ENCODE measurements at places on chromosomes 11 and 22. TPM values are rescaled to one million over a fixed set of nuclear protein-coding genes. Genes with fewer than 3 reads are reported as not detected.

DNA sequence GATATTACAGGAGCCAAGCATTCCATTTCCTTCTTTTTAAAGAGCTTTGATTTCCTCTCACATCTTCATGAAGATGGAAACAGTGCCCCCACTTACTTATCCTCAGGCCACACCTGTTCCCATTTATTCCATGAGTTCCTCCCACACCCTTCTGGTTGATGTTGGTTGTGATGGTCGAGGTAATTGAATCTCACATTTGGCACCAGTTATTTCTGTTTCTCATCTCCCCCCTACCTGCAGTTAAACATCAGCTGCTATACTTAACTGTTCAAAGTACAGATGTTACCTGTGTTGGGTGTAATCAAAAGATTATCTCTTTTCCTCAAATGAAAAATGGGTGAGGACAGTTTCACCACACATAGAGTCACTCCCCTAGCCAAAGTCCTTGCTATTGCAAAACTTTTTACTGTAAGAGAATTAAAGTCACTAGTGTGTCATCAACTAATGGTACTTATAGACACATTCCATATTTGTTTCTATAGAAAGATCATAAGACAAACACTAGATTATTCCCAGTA lies 1.9 kb downstream of the TMEM45B start:
- no peak for DNase-seq
- no peaks in the 10 kb centered on the region for H3K36me3 ChIP-seq
- H3K4me3 ChIP-seq: no peak overlapping the region
- no peak overlapping the region for H3K27ac ChIP-seq
- no peaks in the 10 kb centered on the region for H3K4me1 ChIP-seq
- peaks cover 18% of the 10 kb centered on the region for H3K27me3 ChIP-seq

DNA sequence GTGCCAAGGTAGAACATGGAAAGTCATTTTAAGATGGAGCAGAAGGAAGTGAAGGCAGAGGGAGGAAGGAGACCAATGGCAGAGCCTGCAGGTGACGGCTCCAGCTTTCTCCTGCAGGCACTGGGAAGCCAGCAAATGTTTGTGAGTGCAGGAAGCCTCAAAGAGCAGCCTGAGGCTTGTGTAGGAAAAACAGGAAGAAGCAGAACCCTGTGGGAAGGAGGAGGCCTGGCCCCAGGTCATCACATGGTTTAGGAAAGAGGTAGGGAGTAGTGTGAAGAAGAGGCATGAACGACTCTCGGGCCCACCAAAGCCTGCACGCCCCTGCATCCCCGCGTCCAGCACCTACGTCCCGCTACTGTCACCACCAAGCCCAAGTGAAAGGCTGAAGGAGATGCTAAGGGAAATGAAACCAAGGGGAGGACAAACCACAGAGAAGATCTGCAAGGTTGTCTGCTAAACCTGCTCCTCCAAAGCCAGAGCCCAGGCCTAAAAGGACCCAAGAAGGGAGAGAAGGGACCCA lies 151.5 kb downstream of the CHST1 start:
- H3K36me3 ChIP-seq: no peaks in the 10 kb centered on the region
- no peak overlapping the region for H3K27ac ChIP-seq
- H3K27me3 ChIP-seq: no peaks in the 10 kb centered on the region
- no peak overlapping the region for H3K4me3 ChIP-seq

- H3K27ac ChIP-seq: no peak overlapping the region
- DNase-seq: no peak
- peaks cover 9% of the 10 kb centered on the region for H3K4me1 ChIP-seq
- peaks cover 18% of the 10 kb centered on the region for H3K27me3 ChIP-seq
- H3K4me3 ChIP-seq: no peak overlapping the region
These were observed 7.3 kb upstream of the TP53I11 start for GRCh38 chr11:44957776-44958564.

DNA sequence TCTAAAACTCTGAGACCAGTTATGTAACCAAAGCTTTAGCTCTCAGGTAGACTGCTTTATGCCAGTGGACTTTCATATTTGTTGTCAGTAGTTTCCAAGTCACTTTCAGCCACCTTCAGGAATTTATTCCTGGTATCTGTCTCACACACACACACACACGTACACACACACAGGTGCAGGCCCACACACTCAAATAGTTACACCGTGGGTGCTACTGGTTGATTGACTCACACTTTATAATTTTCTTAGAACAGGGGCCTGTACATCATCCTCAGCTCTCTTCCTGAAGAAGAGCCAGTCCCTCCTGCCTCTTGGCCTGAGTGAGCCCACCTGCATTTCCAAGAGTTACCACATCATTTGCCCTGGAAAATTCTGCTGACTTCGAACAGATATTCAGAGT lies 555.2 kb downstream of the SOX6 start:
- H3K4me1 ChIP-seq: peaks cover 26% of the 10 kb centered on the region
- H3K27ac ChIP-seq: no peak overlapping the region
- no peaks in the 10 kb centered on the region for H3K36me3 ChIP-seq
- no peak overlapping the region for H3K4me3 ChIP-seq
- no peak for DNase-seq
- H3K27me3 ChIP-seq: no peaks in the 10 kb centered on the region

DNA sequence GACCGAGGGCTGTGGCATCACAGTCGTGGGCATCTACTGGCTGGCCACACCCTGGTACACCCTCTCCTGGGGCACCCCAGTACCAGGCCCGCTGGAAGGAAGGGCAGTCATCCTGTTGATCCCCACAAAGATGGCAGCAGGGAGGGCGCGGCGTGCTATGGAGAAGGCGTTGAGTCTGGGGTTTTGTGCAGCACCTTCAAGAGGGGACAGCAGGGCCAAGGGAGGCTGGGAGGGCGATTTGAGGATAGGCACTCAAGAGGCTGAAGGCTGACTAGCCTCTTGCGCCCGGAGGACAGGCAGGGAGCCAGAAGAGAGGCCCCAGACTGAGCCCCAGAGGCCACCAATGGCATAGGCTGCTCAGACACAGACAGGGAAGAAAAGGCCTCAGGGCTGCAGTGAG lies 2.2 kb upstream of the BRSK2 start:
- H3K36me3 ChIP-seq: no peaks in the 10 kb centered on the region
- peaks cover 13% of the 10 kb centered on the region for H3K4me1 ChIP-seq
- H3K27ac ChIP-seq: no peak overlapping the region
- H3K27me3 ChIP-seq: no peaks in the 10 kb centered on the region
- no peak overlapping the region for H3K4me3 ChIP-seq
- no peak for DNase-seq

DNA sequence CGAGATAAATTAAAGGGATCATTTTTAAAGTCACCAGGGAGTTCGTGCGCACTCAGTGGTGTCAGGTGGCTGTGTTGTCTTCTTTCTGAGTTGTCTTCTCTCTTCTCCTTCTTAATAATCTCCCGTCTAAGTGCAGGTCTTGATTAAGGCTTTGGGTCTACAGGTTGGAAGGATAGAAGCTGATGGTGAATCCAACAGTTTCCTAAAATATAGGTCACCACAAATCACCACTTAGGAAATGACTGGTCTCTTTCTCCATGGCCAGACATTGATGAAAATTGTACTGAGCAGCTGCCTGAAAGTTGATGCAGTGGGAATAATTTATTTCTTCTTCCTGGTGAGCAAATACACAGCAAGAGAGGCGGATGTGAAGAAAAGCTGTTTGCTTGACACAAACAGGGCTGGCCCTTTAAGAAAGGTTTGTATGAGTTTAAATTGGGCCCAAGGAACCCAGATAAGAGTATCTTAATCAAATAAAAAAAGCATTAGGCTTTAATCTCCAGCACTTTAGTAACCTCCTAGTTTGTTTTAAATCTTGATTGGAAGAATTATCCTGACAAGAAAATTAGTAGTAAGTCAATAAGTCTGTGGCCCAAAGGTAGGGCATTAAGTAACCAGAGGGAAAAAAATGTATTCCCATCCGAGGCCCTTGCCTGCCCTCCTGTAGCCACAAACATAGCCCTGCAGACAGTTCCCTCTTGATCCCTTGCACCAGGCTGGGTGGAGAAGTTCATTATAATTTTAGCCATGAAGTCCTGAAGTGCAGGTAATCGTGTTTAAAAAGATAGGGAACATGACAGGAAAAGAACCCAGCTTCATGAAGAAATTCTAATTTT lies 245.8 kb downstream of the KIRREL3 start:
- H3K27ac ChIP-seq: no peak overlapping the region
- H3K36me3 ChIP-seq: no peaks in the 10 kb centered on the region
- no peak overlapping the region for H3K4me3 ChIP-seq
- no peak for DNase-seq
- no peaks in the 10 kb centered on the region for H3K27me3 ChIP-seq
- no peaks in the 10 kb centered on the region for H3K4me1 ChIP-seq

- peaks cover 81% of the 10 kb centered on the region for H3K27me3 ChIP-seq
- DNase-seq: no peak
- H3K4me1 ChIP-seq: peaks cover 19% of the 10 kb centered on the region
- H3K4me3 ChIP-seq: no peak overlapping the region
These were observed 1.7 kb upstream of the CALCA start for GRCh38 chr11:14973621-14974514.

- H3K4me3 ChIP-seq: no peak overlapping the region
These were observed 36.9 kb downstream of the GGTLC2 start for GRCh38 chr22:22681221-22681739.

DNA sequence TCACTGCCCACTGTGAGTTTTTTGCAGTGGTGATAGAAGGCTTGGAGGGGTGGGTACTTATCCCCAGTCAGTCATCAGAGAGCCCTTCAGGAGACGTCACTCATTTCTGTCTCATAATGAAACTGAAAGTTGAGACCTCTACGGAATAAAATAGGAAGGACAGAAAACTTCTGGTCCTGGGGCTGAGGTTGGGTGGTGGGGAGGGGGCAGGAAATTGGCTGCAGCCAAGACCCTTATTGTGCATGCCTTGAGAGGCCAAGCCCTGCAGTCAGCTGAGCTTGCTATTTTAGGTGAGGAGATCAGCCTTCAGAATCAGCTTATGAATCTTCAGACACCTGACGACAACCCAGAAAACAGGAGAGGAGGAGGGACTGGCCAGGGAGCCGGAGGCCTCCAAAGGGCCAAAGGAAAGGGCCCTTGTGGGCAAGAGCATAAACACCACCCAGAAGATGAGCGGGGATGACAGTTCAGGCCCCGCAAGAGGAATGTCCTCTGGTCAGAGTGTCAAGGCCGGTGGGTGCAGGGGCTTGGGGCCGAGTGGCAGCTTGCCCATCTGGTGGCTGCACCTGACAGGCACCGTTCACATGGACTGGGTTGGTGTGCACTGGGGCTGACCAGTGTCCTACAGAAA lies 17.9 kb upstream of the ADA2 start:
- no peak overlapping the region for H3K4me3 ChIP-seq
- no peak for DNase-seq
- H3K27ac ChIP-seq: peak overlapping the region; percentile 45
- peaks cover 7% of the 10 kb centered on the region for H3K27me3 ChIP-seq
- H3K36me3 ChIP-seq: no peaks in the 10 kb centered on the region

DNA sequence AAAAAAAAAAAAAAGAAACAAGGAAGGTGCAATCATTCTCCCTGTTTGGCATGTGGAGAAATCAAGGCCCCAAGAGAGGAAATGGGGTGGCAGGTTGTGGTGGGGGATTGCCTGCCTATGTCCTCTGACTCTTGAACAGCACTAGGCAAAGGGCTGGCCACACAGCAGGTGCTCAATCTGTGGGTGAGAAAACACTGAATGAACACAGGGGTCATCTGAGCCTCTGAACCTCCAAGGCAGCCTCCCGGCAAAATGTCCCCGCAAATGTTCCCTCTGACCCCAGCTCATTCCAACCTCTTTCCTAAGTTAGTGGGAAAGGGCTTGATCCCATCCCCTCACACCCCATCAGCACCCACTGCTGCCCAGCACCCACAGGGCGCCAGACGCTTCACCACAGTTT lies 4.6 kb downstream of the PLA2G6 start:
- no peaks in the 10 kb centered on the region for H3K27me3 ChIP-seq
- H3K27ac ChIP-seq: peak overlapping the region; percentile 94
- DNase-seq: no peak
- no peaks in the 10 kb centered on the region for H3K36me3 ChIP-seq
- H3K4me3 ChIP-seq: no peak overlapping the region

DNA sequence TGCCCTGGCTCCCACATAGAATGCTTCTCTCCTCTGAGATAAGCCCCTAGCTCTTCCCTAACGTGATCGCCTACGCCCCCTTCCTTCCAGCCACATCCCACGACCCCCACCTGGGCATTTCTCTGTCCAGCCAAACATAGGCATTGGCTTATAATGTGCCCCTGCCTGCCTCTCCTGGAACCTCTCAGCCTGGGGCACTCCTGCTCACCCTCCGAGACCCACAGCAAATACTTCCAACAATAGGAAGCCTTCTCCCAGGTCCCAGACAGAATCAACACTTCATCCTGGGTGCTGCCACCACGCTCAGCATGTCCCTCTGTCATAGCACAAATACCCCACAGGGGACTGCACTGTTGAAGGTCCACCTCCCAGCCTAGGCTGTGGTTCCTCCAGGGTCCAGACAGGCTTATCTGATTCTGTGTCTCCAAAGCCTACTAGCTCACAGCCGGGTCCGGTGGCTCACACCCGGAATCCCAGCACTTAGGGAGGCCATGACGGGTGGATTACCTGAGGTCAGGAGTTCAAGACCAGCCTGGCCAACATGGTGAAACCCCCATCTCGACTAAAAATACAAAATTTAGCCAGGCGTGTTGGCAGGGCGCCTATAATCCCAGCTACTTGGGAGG lies 24.2 kb upstream of the TMPRSS4 start:
- H3K4me3 ChIP-seq: no peak overlapping the region
- H3K4me1 ChIP-seq: peaks cover 4% of the 10 kb centered on the region
- no peak overlapping the region for H3K27ac ChIP-seq
- no peak for DNase-seq

DNA sequence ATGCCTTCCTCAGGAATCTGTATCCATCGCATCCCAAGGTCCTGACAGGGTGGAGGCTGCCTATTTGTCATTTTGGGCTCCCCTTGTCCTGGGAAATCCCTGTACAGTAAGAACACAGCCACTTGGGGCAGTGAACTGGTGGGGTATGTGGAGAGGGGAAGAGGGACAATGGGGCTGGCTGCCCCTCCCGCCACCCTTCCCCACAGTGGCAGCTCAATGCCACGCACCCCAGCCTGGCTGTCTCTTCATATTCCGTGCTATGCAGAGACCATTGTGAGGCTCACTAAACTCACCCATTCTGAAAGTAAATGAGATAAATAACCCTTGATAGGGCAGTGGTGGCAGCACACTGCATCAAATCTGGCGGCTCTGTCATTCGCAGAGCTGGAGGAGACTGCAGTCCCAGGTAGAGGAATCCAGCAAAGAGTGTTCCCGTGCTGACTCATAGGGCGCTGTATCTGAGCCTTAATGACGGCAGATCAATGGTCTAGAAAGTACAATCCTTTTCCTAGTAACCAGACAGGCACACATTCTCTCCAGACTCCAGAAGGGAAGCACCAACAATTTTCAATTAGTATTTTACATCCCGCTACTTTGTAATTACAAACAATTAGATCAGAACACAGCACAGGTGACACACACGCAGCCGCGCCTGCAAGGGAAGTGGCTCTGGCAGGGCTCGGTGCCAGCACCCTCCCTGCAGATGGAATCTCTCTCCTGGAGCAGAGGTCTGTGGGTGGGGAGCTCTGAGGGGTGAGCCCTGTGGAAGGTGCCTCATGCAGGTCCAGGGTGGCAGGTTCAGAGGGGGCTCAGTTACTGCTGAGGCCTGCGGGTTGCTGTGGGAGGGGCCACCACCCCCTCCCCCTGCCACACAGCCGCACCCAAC lies 167.9 kb upstream of the B3GAT1 start:
- no peak overlapping the region for H3K4me3 ChIP-seq
- H3K27me3 ChIP-seq: no peaks in the 10 kb centered on the region
- peaks cover 17% of the 10 kb centered on the region for H3K4me1 ChIP-seq

- H3K27ac ChIP-seq: no peak overlapping the region
- DNase-seq: peak; percentile 48
- no peak overlapping the region for H3K4me3 ChIP-seq
- no peaks in the 10 kb centered on the region for H3K27me3 ChIP-seq
These were observed 90.0 kb downstream of the MICAL2 start for GRCh38 chr11:12200279-12200990.

SEC14L6 gene
- total RNA-seq: 3.3 TPM

C11orf65 gene
- 3.7 TPM for total RNA-seq

PHLDA2 gene
- total RNA-seq: 3.3 TPM

TPH1 gene
- total RNA-seq: 1.0 TPM

Measured in tibial nerve (tissue), 4 donors.